HTR-8/SVneo (cell line): ENCODE measurements at places on chromosomes 7 and 10.

- peak; percentile 78 for DNase-seq
These were observed 28.7 kb upstream of the KMT2C start for GRCh38 chr7:152464312-152465118.

DNA sequence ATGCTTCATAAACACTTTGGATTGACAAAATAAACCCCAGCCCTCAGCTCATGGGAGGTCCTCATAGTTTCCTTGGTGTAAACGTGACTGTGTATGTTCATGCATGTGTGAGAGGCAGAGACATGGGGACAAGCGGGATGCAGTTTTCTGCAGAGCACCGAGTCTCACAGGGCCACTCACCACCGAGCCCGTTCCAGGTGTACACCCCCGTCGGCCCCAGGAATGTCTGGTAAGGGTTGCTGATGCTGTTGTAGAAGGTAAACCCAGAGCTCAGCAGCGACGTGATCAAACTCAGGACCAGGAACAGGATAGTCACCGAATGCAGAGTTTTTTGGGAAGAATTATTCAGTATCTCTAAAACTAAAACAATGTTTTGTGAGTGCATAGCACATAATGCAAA lies 9.2 kb downstream of the CLRN3 start:
- DNase-seq, result no peak

DNA sequence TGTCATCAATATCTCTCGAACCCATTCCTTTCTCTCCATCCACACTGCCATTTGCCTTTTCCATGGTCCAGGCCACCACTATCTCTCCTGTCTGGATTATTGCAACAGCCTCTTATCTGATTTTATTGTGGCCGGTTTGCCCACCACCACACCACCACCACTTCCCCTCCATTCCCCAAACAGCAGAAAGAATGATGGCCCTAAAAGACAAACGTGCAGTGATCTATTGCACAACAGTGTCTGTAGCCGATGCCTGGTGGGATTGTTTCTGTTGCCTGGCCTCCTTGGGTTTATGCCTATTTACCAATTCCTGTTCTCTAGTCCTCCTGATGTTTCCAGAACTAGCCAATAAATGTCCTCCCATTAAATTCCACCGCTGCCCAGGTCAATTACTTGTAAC lies 10.2 kb upstream of the ST8SIA6 start:
- no peak for DNase-seq

DNA sequence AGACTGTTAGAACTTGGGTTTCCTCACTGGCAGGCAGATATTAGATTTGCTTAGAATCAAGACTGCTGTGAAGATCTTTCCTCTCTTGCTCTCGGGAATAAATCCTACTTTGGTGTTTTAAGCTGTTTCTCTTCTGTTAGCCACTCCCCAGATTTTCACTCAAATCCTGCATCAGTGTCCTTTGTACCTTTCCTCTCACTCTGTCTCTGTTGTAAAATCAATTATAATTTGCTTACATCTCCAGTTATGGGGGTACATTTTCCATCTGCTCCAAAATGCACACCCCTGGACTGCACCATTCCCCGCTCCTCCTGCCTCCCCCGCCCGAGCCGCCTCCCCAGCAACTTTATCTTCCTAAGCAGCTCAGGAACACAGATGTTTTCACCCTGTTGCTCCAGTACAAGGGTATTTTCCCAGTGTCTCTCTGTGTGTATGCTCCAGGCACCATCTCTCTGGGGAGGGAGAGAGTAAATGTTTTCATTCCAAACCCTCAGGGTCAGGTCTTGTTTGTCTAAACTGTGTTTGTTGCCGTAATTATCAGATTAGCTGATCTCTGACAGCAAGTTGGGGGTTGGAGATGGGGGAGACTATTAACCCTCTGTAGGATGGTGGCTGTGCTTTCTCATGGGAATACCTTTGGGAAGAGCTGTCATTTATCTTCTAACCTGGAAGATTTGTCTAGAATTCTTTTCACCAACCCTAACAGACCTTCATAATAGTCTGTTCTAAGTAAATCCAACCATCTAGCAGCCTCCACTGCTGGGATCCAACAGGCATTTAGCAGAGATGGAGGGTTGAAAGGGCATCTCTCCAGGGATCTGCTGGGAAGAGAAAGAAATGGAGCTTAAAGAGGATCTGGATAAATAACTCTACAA lies 20.4 kb upstream of the GOT1 start:
- no peak for DNase-seq

- DNase-seq, result no peak
These were observed 1.6 kb upstream of the TARP start for GRCh38 chr7:38274927-38275620.
